ENCODE measurements at places on chromosomes 1 and 21.

DNA sequence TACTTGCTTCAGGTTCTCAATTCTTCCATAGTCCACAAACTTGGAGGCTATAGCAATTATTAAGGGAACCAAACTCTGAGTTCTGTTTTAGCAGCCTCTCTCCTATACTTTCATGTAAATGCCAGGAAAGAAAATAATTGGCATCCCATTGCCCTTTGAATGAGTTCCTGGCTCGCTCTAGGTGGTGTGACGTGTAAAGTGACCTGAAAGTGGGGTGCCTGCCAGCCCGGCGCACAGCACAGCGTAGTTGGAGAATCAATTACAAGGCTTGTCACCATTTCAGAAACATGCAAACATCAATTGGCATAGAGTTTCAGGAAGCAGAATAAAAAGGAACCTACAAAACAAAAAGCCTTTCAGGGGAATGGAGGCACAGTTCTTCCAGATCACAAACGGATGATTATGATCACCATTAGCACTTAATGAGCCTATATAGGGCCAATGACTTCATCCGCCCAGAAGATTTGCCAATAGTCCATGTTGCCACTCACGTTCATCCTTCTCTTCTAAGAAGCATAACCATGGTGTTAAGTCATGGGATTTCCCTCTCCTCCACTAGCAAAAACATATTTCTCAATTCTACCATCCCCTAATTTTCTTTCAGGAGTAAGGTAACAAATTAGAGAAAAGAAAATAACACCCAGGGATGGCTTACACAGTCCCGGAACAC is 354.6 kb upstream of the ADGRL2 start:
- DNase-seq: no peak

GRCh38 chr1:2541619-2542245 is 11.7 kb upstream of the HES5 start:
- no peak for DNase-seq

DNA sequence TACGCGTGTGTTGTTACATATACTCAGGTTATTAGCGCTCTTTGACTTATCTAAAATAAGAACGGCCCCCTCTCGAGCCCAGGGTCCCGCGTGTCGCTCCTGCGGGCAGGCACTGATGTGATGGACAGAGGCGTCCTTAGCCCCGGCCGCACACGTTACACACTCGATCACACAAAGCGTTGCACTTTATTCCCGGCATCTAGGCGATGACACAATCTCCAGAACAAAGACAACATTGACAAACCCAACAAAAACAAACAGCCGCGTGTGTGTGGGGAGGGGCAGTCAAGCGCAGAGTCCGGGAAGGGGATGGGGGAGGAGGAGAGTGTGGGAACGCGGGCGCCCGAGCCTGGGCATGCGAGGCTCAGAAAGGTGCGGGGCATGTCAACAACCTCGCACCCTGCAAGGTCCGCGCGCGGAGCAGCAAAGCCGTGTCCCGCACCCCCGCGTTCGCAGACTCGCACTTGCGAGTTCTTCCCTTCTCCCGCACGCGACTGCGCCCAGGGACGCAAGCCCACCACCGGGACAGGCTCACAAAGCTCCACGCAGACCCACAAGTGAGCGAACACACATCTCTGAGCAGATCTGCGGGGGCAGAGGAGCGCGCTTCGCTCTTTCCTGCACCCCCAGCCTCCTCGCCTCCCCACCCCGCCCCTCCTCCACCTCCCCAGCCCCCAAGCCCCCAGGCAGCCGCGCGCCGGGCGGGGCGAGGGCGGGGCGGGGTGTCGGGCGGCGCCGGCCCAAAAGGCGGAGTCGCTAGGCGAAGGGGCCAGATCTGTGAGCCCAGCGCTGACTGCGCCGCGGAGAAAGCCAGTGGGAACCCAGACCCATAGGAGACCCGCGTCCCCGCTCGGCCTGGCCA is at the start of gene EFNA1:
Gene EFNA1, plus strand, starts transcription at position 772 of the 862 bp plus-strand sequence. CDS start 102 bp downstream, outside the sequence.
- peak; percentile 73 for DNase-seq

- no peak for DNase-seq
Measured at GRCh38 chr21:42400525-42400924, 3.2 kb upstream of the UBASH3A start.

GRCh38 chr1:182617734-182618351 is 13.7 kb upstream of the RGS16 start:
- DNase-seq: no peak

- peak; percentile 90 for DNase-seq
Measured at GRCh38 chr1:1019122-1019999, 559 bp upstream of the AGRN start.

DNA sequence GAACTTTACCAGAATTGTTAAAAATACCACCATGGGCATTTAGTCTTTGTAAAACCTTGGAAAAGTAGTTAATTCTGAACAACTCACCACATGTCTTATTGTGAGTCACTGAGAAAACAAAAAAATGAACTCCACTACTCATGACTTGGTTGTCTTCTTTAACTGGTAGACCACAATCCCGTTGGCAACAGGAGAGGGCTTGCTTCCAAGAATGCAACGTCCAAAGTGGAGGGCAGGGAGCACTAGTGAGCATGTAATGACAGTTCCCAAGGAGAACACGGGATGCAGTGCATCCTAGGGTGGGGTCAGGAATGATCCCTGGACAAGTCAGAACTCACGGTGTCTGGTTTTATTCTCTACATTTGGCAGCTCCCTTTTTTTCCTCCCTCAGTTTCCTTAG is 15.2 kb upstream of the HMCN1 start:
- peak; percentile 24 for DNase-seq

DNA sequence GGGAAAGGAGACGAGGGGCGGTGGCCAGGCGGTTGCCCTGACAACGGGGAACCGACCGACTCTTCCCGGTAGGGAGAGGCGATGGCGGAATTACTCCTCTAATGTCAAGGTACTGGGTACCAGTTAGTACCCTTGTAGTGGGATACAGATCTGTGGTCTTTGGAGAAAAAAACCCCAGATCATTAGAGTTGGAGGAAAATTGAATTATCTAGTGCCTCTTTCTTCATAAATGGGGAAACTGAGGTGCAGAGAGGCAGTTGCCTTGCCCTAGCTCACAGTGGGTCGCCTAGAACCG is 545 bp upstream of the PEF1 start:
- DNase-seq: peak; percentile 82

GRCh38 chr1:94993931-94994645 is 67.2 kb upstream of the CNN3 start:
- DNase-seq: no peak

DNA sequence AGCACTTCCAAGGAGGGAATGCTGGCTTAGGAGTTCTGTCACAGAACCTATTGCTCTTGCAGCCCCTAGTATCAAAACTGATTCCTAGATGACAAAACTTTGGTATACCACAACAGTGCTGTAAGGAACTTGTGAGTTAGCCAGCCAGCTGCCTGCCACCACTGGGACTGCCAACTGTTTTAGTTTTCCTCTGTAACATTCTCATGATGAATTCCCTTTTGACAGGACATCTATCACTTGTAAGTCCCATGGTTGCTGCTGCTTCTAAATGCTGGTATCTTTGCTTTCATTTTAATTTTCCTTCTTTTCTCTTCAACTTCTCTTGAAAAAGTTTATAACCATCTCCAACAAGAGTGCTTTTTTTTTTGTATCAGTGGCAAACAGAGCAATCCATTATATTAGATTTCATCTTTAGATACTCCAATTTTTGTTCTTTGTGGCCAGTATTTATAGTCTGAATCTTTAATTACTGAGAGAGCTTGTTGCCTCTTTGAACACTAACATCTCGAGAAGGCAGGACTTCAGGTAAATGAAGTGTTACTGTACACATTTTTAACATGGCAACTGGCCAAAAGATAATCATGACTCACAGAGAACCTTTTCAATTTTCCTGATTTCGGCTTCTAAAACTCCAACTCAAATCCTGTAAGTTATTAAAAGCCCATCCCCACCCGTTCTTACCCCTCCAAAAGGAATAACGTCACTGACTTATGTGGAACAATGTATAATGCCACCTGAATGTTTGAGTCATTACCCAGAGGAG is 19.8 kb downstream of the DBT start:
- no peak for DNase-seq

DNA sequence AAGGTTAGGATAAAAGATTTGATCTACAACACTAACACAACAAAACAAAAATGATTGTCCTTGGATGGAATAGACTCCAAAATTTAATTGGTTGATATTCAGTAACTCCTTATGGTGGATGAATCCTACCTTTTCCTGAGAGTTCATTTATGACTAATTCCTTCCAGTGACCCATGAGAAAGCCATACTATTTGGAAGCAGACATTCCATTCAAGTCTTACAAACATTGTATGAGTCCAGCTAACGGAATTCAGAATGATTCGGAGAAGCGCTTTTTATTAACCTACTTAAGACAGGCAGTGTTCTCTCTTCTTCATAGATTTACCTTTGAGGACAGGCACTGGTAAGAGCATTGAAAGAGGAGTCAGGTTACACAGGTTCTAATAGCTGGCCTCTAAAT is 155.6 kb upstream of the ZNF648 start:
- no peak for DNase-seq

- DNase-seq: no peak
Measured at GRCh38 chr1:45913183-45913683, 109.8 kb downstream of the MAST2 start.

DNA sequence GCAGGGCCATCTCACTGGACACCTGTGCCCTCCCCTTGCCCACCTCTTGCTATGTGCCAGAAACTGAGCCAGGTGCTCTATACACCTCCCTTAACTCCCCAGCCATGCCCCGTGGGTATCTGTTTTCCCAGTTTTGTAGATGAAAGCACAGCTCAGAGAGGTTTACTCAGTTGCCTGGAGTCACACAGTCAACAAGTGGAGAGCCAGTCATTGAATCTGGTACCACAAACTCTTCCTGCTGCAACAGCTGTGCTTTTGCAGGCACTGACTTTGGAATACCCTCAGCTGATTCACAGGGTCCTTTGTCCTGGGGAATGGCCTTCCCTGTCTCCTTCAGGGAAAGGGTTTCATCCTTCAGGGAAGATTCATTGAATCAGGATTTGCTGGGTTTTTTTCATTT is 22.1 kb downstream of the PAX7 start:
- no peak for DNase-seq

- DNase-seq: no peak
Measured at GRCh38 chr1:88237058-88237457, 447.0 kb upstream of the PKN2 start.

DNA sequence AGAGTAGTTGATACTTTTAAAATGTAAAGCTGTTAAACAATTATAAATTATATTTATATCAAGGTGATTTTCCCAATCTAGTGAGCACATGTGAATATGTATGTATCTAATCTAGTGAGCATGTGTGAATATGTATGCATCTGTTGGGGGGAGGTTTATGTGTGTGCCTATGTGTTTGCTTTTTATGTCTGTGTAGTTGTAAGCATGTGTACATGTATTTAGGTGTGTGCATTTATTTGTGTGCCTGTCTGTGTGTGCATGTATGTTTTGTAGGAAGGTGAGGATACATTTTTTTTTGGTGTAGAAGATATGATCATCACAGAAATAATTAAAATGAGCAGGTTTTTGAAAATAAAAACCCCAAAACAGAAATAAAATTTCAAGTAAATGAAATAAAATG is 318.9 kb upstream of the CHRM3 start:
- no peak for DNase-seq

- DNase-seq: no peak
Measured at GRCh38 chr1:181778640-181779260, 282.8 kb downstream of the ZNF648 start.

DNA sequence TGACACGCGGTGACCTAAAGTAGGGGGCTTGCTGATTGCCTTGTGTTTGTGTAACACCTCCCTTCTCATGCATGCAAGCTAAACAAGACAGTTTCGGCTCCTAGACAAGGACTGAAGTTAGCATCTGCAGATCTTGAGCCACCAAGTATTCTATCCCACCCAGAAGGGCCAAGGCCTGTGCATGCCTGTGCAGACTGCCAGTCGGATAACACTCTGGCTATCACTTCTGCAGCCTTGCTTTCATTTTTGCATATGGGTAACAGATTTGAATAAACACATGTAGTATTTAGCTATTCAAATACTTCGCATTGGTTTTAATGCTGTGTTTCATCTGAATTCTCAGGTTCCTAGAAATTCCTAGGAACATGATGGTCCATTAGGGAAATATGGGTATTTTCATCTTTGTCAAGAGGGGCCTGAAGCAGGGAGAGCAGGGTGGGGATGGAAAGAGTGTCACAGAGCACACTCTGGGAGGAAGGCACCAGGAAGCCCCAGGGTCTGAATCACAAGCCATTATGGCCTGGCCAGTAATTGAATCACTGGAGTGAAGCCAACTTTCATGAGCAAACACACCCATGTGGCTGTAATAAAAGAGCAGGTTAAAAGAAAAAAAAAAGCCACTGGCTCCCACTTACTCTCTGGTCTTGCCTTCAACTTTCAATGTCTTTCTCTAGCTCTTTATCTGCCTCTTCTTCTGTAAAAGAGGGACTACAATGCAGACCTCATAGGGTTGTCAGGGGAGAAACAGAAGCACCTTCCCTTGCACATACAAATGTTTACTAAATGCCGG is 28.3 kb downstream of the GADD45A start:
- no peak for DNase-seq

GRCh38 chr1:174258148-174258550 is 98.8 kb downstream of the RABGAP1L start:
- DNase-seq: peak; percentile 56

GRCh38 chr21:32710069-32710784 is 17.6 kb downstream of the SYNJ1 start:
- DNase-seq: no peak

- DNase-seq: no peak
Measured at GRCh38 chr1:19495799-19496526, 10.6 kb upstream of the CAPZB start.

GRCh38 chr21:41783476-41784180 is 16.8 kb upstream of the RIPK4 start:
- DNase-seq: no peak

DNA sequence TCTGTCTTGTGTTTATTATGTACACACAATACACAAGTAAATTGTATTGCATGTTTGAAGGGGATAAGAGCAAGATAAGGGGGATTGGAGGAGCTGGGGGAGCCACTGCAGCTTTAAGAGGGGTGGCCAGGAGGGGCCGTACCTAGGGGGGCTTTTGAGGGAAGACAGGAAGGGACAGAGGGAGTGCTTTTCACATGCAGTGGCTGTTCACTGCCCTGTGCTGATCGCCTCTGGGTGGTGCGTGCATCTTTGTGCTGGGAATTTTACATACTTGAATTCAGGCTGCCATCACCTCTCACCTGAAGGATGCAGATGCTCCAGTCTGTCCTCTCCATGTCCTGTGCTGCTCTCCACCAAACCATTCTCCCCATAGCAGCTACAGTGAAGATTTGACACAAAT is 179.5 kb downstream of the PTPRU start:
- DNase-seq: no peak
